ENCODE measurements at places on chromosomes 5 and 9.

DNA sequence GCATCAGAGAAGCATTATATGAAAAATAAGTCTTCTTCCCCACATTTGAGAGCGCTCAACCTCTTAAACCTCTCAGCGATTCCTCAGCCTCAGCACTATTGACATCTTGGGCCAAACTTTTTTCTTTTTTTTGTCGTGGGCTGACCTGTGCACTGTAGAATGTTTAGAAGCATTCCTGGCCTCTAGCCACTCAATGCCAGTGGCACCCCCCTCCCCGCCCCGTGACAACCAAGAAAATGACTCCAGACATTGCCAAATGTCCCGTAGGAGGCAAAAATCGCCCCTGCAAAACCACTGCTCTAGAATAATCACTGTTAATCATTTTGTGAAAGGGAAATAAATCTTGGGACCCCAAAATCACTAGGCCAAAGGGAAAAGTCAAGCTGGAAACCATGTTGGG, 129.1 kb upstream of the BOD1 start:
- DNase-seq = no peak

- no peak for DNase-seq
These were observed 27.7 kb downstream of the ECPAS start for GRCh38 chr9:111456529-111456928.

DNA sequence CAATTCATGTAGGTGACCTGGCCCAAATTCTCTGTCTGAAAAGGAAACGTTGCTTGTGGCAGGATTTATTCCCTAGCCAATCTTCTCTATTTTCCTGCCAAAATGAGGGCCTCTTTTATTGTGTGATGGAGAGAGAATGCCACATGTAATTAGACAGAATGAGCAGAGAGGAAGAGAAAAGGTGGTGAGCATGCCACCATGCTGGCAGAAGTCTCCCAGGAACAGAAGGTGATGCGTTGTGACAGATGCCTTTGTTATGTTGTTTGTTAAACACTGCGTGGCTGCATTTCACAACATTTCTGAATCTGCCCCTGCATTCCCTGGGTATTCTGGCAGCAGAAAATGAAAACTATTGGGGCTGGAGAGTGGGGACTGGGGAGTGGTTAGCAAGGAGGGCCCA, 577.6 kb downstream of the TLR4 start:
- DNase-seq = no peak

- no peak for DNase-seq
These were observed 236.2 kb downstream of the SAXO1 start for GRCh38 chr9:18796696-18797270.

GRCh38 chr9:134442486-134443173, 116.4 kb downstream of the RXRA start:
- DNase-seq = no peak

GRCh38 chr9:21831841-21832509, 29.5 kb downstream of the MTAP start:
- no peak for DNase-seq

DNA sequence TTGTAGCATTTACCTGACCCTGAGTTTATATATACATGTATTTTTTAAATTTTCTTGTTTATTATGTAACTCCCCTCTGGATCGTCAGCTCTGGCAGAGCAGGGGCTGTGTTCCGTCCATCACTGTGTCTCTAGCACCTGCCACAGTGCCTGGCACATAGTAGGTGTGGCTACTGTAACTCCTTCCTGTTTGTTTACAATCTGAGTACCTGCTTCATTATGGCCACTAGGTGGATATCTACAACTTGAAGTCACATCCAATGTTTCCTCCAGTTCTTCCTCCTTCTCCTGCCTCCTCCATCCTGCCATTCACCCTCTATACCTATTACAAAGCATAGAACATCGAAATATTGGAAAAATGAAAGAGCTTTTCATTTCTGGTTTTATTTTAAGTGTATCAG, 14.2 kb upstream of the PPP1R2B start:
- no peak for DNase-seq

DNA sequence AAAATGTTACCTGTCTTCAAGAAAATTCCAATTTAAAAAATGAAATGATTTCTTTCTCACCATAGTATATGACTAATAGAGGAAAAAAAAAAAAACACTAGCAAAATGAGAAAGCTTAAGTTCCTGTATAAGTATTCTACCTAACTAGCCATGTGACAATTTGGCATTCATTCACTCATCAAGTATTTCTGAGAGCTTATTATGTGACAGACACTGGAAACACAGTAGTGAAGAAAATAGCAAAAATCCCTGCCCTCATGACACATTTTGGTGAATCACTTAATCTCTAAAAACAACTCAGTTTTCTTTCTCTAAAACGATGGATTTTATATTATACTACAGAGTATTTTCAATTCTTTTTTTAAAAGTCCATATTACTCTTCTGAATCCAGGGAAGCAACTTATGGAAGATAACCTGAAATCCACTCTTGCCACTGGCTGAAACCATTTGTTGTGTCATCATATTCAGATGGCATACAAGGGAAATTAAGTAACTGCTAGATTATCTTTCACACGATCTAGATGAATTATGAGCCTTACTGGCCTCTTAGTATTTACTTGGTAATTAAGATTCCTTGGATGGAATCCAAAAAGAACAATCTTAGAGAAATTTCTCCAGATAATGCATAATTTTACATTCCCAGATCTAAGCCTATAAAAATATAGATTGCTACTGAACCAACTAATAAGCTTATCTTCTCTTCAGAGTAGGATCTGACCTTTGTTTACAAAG, 5.5 kb downstream of the PTBP3 start:
- DNase-seq = no peak

GRCh38 chr5:67100301-67100700, 96.3 kb downstream of the CD180 start:
- no peak for DNase-seq

- no peak for DNase-seq
These were observed 112.2 kb downstream of the PLPPR1 start for GRCh38 chr9:101140764-101141163.

DNA sequence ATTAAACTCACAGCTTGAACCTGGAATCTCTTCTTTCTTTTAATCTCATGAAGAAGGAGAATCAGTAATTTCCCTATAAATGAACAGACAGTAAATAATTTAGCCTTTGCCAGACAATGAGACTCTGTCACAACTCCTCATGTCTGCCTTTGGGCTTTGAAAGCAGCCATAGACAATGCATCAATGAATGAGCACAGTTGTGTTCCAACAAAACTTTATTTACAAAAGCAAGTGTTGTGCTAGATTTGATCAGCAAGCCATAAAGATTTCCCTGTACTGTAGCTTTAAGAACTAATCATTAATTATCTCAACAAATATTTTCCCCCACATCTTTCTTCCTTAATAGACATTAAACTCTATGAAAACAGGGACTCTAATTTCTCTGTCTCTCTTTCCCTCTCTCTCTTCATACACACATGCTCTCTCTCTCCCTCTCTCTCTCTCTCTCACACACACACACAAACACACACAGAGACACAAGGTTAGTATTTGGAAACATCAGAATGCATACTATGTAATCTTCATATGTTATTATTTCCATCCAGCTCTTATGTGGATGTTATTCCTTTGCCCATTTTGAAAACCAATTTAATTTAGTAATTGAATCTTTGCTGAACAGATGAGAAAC, 1209.8 kb upstream of the CDH6 start:
- DNase-seq = no peak

- DNase-seq = no peak
These were observed 1.8 kb downstream of the ZFAND5 start for GRCh38 chr9:72363236-72363635.

DNA sequence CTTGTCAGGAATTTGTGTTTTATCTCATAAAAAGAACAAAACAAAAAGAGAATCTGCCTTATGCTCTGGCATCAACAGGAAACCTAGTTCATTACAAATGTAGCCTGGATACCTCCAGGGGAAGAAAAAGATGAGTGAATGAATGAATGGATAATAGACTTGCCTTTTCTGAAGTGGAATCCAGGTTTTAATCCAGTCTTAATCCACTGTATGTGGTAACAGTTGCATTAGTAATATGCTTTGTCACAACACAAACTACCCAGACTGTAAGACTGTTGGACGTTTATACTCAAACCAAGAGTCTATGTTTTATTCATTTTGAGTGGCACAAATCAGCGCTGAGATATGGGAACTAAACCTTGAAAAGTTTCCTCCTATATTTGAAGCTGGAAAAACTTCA, 32.1 kb upstream of the MAP3K1 start:
- no peak for DNase-seq

GRCh38 chr5:42404366-42404765, 18.9 kb upstream of the GHR start:
- no peak for DNase-seq

GRCh38 chr9:19728101-19728500, 60.7 kb downstream of the SLC24A2 start:
- no peak for DNase-seq

- DNase-seq = no peak
These were observed 61.5 kb downstream of the NR3C1 start for GRCh38 chr5:143341807-143342570.

DNA sequence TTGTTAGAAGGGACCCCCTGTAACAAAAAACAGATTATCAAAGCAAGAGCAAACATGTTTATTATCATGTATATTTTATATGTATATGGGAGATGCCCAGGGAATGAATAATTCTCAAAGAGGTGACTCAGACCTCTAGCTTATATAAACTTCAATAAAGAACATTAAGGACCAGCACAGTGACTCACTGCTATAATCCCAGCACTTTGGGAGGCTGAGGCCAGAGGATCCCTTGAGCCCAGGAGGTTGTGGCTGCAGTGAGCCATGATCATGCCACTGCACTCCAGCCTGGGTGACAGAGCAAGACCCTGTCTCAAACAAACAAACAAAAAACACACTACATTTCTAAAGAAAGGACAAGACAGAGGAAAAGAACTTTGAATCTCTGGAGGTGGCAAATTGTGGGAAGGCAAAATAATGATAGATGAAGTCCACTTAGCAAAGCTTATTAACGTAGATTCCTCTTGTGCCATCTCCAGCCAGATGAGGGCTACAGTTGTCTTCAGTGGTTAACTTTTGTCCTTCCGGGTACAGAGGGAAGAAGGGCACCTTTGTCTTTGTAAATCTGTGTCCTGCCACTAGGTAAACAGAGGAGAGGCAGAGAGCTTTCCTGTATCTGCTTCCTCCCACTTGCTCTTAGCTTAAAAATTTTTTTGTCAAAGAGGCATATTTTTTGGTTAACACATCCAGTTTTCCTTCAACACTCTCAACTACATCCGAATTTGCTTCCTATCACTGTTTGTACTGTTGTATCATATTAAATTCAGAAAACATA, 7.5 kb upstream of the RFK start:
- no peak for DNase-seq

DNA sequence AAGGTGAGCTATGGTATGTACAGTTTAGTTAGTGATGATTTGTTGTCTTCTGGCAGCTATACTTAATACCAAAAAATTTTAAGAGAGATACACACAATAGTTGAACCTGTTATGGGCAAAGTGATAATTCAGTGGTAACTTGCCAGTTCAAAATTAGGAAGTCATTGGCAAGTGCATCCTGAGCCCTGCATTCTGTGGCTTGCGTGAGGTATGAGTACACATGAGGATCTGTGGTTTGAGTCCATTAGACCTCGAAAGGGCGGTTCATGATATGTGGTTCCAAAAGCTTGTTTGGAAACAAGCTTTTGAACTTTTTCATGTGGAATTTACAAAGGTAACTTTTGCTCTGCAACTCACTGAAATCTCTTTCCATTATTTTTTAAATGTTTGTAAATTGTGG, 47.0 kb downstream of the GPR21 start:
- no peak for DNase-seq

- no peak for DNase-seq
These were observed 42.2 kb upstream of the FSD1L start for GRCh38 chr9:105405514-105406131.

- no peak for DNase-seq
These were observed 585.9 kb downstream of the TLR4 start for GRCh38 chr9:118290116-118290515.

All from progenitor cell of endocrine pancreas (in vitro differentiated cells).